Cerebellum (tissue), 4 donors: ENCODE measurements at places on chromosomes 5 and 9.

DNA sequence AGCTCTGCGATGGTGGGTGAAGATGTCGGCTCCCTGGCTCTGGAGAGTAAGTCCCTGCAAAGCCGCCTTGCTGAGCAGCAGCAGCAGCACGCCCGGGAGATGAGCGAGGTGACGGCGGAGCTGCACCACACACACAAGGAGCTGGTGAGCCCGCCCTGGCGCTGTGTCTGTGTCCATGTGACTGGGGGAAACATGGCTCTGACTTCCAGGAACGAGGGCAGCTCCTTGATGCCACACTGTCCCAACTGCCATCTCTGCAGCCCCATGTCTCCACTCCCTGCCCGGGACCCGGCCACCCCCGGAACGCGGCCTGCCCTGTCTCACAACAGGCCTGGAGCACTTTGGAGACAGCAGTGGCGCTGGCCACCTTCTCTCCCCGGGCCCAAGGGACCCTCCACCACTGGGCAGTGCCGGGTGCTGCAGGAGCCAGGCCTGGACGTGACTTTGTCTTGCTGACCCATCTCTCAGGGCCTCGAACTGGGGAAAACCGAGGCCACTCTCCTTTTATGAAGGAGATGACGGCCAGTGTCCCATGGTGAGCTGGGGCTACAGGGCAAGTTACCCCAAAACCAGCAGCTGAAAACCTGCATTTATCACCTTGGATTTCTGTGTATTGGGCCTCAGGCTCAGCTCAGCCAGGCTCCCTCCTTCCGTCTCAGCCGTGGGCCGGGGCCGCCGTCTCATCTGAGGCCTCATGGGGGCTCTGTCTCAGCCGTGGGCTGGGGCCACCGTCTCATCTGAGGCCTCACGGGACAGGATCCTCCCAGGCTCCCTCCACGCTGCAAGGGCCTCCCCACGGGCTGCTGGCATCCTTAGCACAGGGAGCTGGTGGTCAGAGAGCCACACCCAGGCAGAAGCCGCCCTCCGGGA, 28.6 kb downstream of the CEP72 start:
- no peak for DNase-seq

DNA sequence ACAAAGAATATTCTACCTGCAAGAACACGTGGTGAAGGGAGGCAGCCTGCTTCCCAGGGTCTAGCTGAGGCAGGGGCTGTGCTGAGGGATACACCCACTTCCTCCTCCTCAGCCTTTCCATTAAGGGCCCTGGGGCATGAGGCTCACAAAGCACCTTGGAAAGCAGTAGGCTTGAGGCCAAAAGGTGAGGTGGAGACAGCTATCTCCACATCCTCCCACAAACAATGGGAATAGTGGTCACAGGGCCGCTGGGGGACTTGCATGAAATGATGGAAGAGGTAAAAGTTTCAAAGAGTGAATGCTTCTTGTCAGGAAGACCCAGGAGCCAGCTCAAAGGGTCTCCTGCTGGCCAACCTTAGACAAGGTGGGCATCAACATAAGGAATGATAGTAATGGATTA, 207.9 kb downstream of the CDK5RAP2 start:
- no peak for DNase-seq

- DNase-seq = peak; percentile 65
Measured at GRCh38 chr5:158642879-158643278, 456.8 kb downstream of the EBF1 start.

GRCh38 chr9:116661037-116661954, 25.8 kb upstream of the TRIM32 start:
- peak; percentile 78 for DNase-seq

DNA sequence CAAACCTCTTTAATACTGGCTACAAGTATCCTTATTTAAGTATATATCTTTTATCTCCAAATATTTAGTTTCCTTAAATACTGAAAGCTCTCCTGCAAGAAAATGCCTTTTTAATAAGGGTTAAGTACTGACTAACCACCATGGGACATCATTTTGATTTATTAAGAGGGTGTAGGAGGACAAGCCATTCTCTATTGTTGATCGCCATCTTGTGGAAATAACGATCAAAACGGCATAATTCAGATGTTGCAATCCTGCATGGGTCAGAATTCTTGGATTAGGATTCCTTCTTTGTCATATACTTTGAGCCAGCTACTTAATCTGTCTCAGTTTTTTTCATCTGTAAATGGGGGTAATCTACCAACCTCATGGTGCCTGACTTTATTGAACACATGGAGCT, 28.7 kb upstream of the C5orf46 start:
- peak; percentile 60 for DNase-seq

- no peak for DNase-seq
Measured at GRCh38 chr9:134592819-134593200, 48.8 kb upstream of the COL5A1 start.

DNA sequence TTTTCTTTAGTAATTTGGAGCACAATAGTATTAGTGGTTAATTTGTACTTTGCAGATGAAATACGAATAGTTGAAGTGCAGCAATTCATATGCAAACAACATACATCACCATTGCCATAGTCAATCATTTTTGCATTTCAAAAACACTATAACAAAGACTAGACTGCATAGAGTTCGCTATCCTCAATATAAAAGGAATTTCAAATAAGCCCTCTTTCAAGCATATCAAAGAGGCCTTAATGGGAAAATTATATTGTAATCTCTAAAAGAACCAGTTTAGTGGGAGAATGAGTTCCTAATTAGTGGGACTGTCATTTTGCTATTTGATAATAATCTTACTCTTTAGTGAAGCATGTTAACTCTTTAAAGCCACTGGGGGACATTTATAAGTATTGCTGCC, 2302.3 kb upstream of the C9orf72 start:
- DNase-seq = no peak

- no peak for DNase-seq
Measured at GRCh38 chr5:137575847-137576246, 76.7 kb upstream of the SPOCK1 start.

GRCh38 chr9:134049236-134049635, 18.6 kb downstream of the BRD3 start:
- DNase-seq = peak; percentile 39

DNA sequence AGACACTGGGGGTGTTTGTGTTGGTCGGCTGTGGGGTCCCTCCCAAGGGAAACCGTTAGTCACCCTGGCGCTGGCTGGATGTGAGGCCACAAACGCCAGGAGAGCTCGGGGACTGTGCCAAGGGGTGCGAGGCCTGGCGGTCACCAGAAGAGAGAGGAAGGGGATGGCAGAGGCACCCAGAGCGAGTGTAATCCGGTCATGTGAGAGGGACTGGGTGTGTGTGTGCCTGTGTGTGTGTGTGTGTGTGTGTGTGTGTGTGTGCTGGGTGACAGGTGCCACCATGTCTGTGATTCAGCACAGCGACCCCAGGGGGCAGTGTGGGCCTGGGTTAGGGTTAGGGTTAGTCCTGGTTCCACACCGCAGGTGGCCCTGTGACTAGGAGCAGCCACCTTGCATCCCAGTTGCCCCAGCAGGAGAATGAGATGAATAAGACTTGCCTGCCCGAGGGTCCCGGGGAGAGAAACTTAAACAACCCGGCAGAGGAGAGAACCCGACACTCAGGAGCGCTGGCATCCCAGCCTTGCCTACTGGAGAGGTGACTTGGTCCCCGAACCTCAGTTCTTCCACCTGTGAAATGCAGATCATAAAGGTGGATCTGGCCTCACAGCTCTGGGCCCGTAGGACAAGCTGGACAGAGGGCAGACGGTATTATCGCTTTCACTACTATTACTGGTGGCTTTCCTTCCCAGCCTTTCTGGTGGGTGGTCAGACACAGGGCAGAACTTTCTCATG, 1.4 kb upstream of the ADAMTSL2 start:
- DNase-seq = no peak

GRCh38 chr5:61349935-61350334, 17.9 kb downstream of the ZSWIM6 start:
- DNase-seq = no peak

GRCh38 chr5:80219391-80219790, 36.5 kb downstream of the SERINC5 start:
- DNase-seq = no peak

DNA sequence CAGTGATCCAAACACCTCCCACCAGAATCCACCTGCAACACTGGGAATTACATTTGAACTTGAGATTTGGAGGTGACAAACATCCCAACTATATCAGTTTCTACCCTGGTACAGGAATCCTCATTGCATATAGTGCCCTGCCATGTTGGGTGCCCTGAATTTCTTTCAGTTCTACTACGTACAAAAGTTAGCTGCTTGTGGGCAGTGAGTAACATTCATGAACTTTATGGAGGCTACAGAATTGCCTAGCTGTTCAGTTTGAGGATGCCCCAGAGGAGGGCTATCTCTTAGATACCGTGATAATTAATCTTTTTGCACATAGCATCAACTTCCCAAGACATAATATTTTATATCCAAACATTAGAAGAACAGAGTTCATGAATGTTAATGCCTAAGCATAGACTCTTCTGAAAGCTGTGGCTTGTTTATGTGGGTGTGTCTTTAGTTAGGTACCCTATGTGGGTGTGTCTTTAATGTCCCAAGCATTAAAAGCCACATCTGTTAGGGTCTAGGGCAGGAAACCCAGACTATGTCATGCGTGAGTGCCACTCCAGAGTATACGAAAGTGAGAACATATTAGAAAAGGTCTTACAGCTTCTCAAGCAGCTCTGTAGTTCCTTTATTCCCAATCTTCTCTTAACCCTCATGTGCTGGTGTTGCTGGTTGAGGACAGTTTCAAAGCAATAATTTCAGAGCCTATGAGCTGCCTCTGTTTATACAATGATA, 47.0 kb upstream of the CHD1 start:
- DNase-seq = no peak

DNA sequence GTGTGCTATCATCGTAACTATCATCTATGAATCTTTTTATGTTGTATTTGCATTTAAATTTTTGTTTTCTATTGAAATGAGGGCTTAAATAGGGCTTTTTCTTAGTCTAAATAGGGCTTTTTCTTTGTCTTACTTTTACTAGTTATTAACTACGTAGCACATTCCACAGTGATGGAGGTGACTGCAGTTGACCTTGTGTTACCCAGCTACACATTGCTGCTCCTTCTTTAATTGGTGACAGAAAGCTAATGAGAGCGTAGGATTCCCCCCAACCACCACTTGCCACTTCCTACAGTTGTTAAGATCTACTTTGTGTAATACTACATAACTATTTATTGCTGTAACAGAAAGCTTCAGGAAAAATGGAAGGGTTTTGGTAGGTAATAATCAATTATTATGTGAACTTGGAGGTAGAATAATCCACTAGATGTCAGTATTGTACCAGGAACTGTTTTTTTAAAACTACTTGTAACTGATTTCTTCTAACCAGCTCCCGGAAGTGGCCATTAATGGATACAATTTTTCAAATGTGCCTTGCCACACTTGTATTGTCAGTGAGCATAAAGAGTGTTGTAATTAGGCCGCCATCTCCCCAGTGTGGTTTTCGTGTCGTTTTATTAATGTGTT, 18.0 kb downstream of the MTRR start:
- DNase-seq = peak; percentile 19

- no peak for DNase-seq
Measured at GRCh38 chr9:104836235-104836634, 72.3 kb downstream of the NIPSNAP3B start.

GRCh38 chr5:6470672-6471071, 22.0 kb downstream of the UBE2QL1 start:
- no peak for DNase-seq

DNA sequence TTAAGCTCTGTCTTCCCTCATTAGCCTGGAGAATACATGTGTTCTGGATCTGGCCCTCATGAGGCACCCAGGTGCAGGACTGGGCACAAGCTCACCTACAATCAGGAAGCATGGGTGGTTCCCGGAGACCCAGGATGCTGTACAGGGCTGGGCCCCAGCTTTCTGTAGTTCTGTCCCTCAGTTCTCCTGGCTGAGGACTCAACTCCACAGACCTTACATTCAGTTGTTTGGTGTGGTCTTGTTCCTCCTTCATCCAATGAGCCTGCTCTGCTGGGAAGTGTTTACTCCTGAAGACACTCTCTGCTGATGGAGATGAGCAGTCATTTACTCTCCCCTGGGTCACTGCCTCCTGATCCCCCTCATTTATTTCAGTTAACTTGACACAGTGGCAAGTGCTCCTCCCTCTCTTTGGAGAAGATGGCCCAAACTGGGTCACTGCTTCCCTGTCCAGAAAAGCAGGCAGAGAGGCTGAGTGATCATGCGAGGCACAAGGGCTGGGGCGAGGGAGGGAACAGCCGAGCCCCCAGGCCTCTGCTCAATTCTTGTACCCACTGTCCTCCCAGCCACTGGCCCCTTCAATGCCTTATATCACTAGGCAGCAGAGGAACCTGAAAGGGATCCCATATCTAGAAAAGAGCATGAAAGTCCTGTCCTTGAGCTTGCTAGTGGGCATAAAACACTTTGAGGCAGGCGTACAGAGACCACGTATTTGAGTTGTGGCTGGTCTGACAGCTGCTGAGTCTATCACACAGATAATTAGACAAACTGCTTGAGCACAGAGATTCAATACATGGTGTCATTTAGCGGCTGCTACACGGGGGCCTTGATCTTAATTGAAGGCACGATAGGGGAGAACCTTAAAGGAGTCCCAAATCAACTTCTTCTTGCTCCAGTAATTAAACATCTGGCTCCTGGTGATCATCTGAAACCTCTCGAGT, 221.7 kb downstream of the FSTL4 start:
- DNase-seq = no peak
